ENCODE measurements at places on chromosomes 3 and 15.

- no peak for DNase-seq
Measured at GRCh38 chr15:60814062-60814461, 335.1 kb upstream of the ICE2 start.

DNA sequence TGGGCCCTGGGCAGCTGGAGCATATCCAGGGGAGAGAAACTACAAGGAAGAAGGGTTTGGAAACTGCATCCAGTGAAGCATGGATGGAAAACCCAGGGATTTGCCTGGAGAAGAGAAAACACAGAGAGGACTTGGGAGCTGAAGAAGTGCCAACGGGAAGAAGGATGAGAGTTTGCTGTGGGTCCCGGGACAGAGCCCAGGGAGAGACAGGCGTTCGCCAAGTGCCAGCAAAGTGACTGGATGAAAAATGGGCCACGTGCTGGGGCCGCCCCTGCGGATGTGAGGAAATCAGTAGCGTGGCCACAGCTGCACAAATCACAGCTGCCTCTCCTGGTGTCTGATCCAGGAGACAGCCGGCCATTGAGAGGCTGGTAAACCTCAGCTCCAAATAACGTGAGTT is 70.4 kb downstream of the HES1 start:
- DNase-seq: no peak

GRCh38 chr3:46479696-46480095 is 15.0 kb upstream of the LTF start:
- no peak for DNase-seq

DNA sequence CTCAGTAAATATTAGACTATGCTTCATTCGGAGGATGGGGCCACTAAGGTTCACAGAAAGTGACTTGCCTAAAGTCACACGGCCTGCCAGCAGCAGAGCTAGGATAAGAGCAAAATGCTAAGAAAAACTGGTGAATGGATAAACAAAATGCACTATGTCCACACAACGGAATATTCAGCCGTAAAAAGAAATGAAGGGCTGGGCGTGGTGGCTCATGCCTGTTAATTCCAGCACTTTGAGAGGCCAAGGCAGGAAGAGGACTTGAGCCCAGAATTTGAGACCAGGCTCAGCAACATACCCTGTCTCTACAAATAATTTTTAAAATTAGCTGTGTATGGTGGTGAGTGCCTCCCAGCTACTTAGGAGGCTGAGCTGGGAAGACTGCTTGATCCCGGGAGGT is 7.7 kb downstream of the TKT start:
- DNase-seq: no peak

DNA sequence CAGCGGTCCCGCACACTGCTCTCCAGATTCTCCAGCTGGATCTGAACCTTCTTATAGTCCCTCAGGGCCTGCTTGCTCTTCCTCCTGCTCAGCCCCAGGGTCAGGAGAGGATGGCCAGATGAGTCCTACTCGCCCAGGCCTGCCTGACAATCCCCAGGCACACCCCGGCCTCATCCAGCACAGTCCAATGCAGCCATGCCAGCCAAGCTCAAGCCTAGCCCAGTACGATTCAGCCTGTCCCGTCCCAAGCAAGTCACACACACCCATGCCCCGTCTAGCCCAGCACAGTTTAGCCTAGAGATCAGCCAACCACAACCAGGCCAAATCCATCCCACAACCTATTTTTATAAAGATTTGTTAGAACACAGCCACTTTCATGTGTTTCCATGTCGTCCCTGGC is 16.8 kb downstream of the PLXNB1 start:
- DNase-seq: no peak

- DNase-seq: no peak
Measured at GRCh38 chr15:71811752-71812735, 1.7 kb downstream of the NR2E3 start.

- no peak for DNase-seq
Measured at GRCh38 chr3:181969925-181970324, 258.2 kb downstream of the SOX2 start.

- DNase-seq: no peak
Measured at GRCh38 chr3:42035816-42036482, 55.2 kb upstream of the TRAK1 start.

DNA sequence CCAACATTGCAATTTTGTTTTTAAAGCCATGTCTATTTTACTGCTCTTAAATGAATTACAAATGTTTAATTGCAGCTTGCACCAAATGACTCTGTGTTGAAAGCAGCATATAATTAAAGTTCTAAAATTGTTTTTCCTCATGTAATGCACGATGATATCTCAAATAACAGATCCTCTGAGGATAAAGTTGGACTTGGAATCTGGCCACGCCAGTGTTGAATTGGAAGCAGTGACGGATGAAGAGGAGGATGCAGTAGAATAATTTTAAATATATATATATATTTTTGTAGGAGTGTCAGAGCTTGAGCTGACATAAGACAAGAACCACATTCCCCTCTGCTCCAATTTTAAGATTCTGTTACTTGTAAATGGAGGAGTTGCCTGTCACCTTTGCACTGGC is 406.6 kb upstream of the DPPA4 start:
- no peak for DNase-seq

- DNase-seq: no peak
Measured at GRCh38 chr3:77414881-77415280, 375.0 kb downstream of the ROBO2 start.

DNA sequence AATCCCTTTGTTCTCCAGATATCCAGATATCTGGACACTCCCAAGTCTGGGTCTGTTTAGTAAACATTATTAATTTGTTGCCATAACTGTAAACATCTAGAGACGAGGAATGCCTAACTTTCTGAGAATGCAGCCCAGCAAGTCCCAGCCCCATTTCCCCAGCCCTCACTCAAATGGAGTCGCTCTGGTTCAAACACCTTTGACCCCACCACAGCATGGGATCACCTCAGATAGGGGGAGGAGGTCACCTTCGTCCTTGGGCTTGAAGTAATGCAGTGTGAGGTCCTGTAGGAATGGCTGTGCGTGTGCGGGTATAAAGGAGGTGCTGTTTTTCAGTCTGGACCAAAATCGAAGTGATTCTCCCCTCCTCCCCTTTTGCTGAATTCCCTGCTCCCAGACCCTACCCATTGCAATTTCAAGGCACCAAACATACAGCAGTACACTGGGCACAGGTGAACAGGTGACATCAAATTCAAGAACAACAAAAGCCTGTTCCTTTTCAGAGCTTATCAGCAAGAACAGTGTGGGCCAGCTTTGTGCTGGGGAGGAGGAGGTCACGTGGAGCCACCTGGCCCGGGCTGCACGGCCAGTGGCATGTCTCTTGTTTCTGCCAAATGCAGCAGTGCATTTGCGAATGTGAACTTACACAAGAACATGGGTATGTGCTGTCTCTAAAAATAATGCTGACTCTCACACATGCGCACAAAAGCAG is 57.5 kb upstream of the TRPM1 start:
- no peak for DNase-seq

DNA sequence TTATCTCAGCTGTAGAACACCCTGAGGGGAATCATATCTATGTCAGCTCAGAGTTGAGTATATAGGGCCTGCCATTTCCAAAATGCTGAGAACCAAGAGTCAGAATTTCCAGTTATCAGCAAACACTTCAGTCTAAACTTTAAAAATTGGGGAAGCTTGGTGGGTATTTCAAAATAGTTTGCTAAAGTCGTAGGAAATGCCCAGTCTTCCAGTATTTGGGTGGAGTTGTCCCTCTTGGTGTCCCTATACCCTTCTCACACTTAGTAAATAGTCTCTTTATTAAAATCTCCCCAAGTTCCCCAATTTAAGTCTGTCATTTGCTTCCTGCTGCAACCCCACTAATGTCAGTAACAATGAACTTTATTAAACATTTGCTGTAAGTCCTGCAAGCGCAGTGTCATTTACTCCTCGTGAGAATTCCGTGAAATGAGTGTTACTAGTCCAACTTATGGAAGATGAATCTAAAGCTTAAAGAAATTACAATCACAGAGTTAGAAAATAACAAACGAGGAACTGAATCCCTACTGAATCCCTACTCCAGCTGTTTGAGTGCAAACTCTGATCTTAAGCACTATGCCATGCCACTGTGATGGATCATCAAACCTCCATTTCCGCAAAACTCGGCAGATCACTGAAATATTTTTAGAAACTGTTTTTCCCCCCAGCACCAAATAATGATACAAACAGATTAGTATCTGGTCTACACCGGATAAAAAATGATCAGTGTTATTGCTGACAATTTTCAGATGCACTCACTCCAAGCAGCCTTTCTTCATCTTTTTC is 341.7 kb upstream of the PROK2 start:
- no peak for DNase-seq

GRCh38 chr15:95464509-95464908 is 866.0 kb upstream of the NR2F2 start:
- DNase-seq: no peak

- DNase-seq: no peak
Measured at GRCh38 chr3:14440168-14440518, 37.7 kb downstream of the SLC6A6 start.
